Nasal cavity respiratory epithelium epithelial cell of viscerocranial mucosa (primary cell): ENCODE measurements at places on chromosomes 7 and 10. TPM values are rescaled to one million over a fixed set of nuclear protein-coding genes. Genes with fewer than 3 reads are reported as not detected.

Gene CYP2C19
- total RNA-seq: 0.50 TPM in 1 of 2 replicates, not detected in the other

Gene ZNF727
- 0.34 and 0.64 TPM in 2 replicates for total RNA-seq

Gene ZNF273
- total RNA-seq: 2.1 and 6.8 TPM in 2 replicates

Gene MGAM2
- 0.21 TPM in 1 of 2 replicates, not detected in the other for total RNA-seq

Gene EXOSC1
- total RNA-seq: 31.8 and 41.4 TPM in 2 replicates

Gene PODXL
- total RNA-seq: 0.34 and 0.50 TPM in 2 replicates

Gene RASA4B
- 0.85 and 1.0 TPM in 2 replicates for total RNA-seq

Gene TMEM213
- total RNA-seq: not detected in 2 replicates

Gene CPA4
- 8.2 and 21.3 TPM in 2 replicates for total RNA-seq

Gene MKRN1
- 89.5 and 124 TPM in 2 replicates for total RNA-seq

Gene CAV1
- total RNA-seq: 120 and 483 TPM in 2 replicates

Gene IGFBP1
- not detected in 2 replicates for total RNA-seq

Gene OR2A12
- not detected in 2 replicates for total RNA-seq

Gene GNAT3
- total RNA-seq: not detected in 2 replicates

Gene ABCC2
- total RNA-seq: 0.34 and 0.71 TPM in 2 replicates

Gene TBX20
- total RNA-seq: under 0.01 TPM in 1 of 2 replicates, not detected in the other

Gene AGAP5
- 1.7 and 3.7 TPM in 2 replicates for total RNA-seq

Gene MACROH2A2
- 10.6 and 16.9 TPM in 2 replicates for total RNA-seq

Gene GIMAP7
- not detected in 2 replicates for total RNA-seq

Gene HOGA1
- total RNA-seq: 0.21 and 0.34 TPM in 2 replicates

Gene GPR37
- total RNA-seq: 1.0 and 2.9 TPM in 2 replicates

Gene COL1A2
- total RNA-seq: 0.34 and 2.3 TPM in 2 replicates

Gene CYP2W1
- 0.21 and 0.34 TPM in 2 replicates for total RNA-seq

Gene ZNF786
- total RNA-seq: 6.5 and 17.4 TPM in 2 replicates

Gene SOSTDC1
- not detected in 2 replicates for total RNA-seq

Gene UCMA
- total RNA-seq: not detected in 2 replicates

Gene TMEM196
- total RNA-seq: not detected in 2 replicates

Gene PRLHR
- total RNA-seq: not detected in 2 replicates

Gene PNLIPRP2
- not detected in 2 replicates for total RNA-seq

Gene PRR15
- 0.85 and 4.4 TPM in 2 replicates for total RNA-seq

Gene NYAP1
- 0.34 and 0.64 TPM in 2 replicates for total RNA-seq

Gene HK1
- 125 and 333 TPM in 2 replicates for total RNA-seq

Gene TEX47
- not detected in 2 replicates for total RNA-seq

Gene PRRT4
- total RNA-seq: 0.21 and 0.68 TPM in 2 replicates

Gene GIGYF1
- total RNA-seq: 10.3 and 16.4 TPM in 2 replicates

Gene SKIDA1
- total RNA-seq: under 0.01 and 0.07 TPM in 2 replicates
